Kidney tubule cell (primary cell): ENCODE measurements at places on chromosomes 2 and 18.

DNA sequence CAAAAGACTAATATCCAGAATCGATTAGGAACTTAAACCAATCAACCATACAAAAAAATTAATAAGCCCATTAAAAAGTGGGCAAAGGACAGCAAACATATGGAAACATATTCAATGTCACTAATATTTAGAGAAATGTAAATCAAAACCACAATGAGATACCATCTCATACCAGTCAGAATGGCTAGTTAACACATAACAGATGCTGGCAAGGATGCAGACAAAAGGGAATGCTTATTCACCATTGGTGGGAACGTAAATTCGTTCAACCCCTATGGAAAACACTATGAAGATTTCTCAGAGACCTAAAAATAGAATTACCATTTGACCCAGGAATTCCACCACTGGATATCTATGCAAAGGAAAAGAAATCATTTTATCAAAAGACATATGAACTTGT, 468.2 kb upstream of the ST6GAL2 start:
- DNase-seq = no peak

GRCh38 chr18:24584205-24584604, 123.8 kb downstream of the HRH4 start:
- DNase-seq = no peak

DNA sequence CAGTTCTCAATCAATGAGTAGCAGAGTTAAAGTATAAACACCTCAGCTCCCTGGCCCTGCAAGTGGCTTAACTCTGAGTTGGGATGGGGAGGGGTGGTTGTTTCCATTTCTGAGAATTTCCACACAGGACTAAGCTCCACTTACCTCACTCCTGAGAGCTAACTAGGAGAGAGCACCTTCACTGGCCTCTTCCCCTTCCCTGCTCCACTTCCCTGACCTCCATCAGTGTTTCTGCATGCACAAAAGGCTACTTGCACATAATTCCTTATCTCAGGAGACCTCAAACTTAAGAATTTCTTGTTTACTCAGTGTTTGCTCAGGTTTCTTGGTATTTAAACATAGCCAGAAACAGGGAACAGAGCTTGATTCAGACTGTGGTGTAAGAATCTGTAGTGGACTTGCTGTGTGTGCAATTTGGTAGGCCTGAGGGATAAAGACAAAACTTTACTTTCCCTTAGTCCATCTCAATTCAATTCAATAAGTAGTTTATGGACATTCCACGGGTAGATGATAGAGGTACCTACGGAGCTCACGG, 97.2 kb downstream of the PID1 start:
- no peak for DNase-seq

DNA sequence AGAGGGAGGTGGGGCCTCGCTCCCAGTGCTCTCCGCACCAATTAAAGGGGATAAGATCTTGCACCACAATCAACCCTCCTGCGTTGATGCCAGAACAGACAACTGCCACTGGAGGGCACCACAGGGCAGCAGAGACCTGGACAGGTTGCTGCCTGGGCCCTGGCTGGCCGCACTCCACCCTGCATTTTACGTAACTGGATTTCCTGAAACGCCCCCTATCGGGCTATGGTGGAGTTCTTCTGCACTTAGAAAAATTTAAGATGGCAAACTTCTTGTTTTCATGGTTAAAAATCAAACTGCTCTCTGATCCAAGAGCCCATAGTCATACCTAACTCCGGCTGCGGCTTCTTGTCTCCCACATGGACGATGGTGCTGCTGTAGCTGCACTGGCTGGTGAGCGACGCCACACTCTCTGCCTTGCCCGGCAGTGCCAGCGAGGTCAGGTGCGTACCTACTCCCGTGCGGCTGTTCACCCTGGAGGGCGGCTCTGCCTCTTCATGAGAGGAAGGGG, 16.8 kb upstream of the HES6 start:
- DNase-seq = peak; percentile 95

GRCh38 chr2:221439761-221440479, 132.2 kb downstream of the EPHA4 start:
- DNase-seq = no peak

- no peak for DNase-seq
Observed at GRCh38 chr2:173353556-173353955, 1.1 kb upstream of the CDCA7 start.

GRCh38 chr2:241540771-241541561, 17.6 kb upstream of the BOK start:
- DNase-seq = peak; percentile 57

- DNase-seq = peak; percentile 6
Observed at GRCh38 chr18:24704946-24705630, 244.7 kb downstream of the HRH4 start.

GRCh38 chr2:109381327-109381820, 232.4 kb downstream of the SEPTIN10 start:
- DNase-seq = no peak

GRCh38 chr2:215896921-215897320, 116.4 kb downstream of the MREG start:
- DNase-seq = no peak

GRCh38 chr2:151861174-151861573, 33.0 kb upstream of the ARL5A start:
- peak; percentile 53 for DNase-seq

DNA sequence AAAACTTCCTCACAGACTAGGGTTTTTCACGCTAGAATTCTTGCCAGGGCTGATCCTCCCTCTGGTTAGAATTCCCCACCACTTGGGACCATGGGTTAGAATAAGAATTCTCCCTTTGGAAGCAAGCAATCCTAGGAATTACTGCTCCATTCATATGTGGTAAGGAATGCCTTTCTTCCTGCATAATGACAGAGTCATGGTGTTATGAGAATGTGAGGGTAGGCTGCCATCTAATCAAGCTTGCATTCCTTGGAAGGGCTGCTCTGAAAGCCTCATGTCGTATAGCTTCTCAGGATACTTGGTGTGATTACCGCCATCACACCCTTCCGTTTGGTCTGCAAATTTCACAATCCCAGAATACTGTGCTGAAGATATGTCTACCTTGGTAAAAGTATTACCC, 1282.4 kb upstream of the PIK3C3 start:
- DNase-seq = no peak

DNA sequence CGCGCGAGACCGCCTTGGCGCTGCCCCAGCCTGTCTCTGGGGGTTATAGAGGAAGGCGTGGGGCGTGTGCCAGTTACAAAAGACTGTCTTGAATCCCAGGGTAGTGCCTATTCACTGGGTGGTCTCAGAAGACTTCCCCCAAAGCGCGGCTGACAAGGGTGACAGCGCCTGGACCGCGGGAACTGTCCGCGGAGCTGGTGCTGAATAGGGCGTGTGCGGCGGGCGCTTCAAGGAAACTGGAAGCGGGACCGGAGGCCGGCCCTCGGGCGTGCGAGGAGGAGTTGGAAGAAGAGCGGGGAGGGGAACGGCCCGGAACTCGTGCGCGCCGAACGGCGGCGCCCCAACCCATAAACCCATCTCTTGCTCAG, 2.3 kb downstream of the EGR4 start:
- DNase-seq = peak; percentile 50

DNA sequence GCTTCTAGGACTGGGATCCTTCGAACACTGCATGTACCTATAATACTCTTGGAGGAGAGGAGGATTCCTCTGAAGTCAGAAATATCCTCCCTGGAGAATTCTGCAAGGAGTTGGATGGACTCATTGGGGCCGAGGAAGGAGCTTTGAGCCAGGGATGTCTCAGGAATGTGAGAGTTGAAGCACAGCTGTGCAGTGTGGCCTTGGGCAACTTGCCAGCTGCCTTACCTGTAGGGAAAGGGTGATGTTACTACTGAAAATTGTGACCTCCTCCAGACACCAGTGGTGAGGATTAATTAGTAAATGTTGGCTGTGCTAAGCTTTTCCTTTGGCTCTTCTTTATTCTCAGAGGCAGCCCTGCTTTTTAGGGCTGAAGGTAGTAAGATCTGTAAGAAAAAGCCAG, 41.4 kb downstream of the FMNL2 start:
- DNase-seq = peak; percentile 85

- no peak for DNase-seq
Observed at GRCh38 chr18:59689756-59690155, 7.5 kb downstream of the CCBE1 start.

DNA sequence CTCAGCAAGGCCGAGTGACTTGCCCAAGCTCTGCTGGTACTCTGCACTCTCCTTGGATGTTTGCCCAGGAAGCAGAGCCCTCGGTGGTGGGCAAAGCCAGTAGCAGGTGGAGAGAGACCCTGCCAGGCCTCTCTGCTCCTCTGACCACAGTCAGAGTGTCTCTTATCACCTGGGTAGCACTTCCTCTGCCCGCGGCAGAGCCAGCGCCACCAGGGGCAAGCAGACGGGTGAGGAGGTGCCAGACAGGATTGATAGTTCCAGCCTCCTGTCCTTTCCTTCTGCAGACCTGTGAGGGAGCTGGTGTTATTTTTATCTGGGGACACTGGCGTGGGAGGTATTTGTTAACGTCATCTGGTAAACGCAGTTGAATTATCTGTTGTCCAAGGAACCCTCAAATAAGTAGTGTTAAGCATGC, 152.9 kb downstream of the SMAD7 start:
- DNase-seq = no peak

GRCh38 chr2:199757233-199757870, 93.6 kb downstream of the FTCDNL1 start:
- no peak for DNase-seq

DNA sequence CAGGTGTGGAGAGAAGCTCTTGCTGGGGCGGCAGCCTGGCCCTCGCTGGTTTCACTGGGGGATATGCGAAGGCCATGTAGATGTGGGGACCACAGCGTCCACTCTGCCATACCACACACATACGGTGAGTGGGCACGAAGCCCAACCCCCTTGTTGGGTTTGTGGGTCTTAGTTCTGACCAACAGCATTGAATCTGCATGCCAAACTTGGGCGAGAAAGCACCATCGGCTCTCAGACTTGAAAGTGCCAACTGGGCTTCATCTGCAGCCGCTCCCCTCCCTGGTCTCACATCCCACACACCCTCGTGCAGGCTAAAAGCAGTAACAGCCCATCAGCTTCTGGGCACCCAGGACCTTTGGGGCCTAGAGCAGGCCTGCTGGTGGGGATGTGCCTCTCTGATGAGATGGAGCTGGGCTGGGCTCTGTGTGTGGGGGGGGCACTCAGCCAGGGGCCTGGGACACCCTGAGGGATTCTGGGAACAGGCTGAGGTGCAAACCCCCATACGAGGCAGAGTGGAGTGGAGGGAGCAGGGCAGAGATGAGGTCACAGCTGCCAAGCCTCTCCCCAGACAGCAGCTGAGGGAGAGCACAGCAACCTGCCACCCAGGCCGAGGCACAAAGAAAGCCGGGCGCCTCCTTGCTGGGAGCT, 264.4 kb downstream of the TWIST2 start:
- DNase-seq = no peak

DNA sequence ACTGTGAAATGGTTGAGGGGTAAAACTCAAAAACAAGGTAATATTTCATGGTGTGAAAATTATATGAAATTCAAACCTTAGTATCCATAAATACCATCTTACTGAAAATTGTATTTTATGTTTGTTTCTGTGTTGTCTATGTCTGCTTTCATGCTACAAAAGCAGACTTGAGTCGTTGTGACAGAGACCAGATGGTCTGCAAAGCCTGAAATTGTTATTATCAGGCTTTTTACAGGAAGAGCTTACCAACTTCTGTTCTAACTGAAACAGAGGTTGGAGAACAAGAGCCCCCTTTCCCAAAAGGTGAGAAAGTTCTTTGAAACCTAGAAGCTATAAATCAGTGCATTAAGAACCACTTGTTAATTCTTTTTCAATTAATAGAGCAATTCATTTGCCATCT, 110.0 kb downstream of the COL4A4 start:
- no peak for DNase-seq

- no peak for DNase-seq
Observed at GRCh38 chr2:120552079-120552478, 183.6 kb upstream of the GLI2 start.

DNA sequence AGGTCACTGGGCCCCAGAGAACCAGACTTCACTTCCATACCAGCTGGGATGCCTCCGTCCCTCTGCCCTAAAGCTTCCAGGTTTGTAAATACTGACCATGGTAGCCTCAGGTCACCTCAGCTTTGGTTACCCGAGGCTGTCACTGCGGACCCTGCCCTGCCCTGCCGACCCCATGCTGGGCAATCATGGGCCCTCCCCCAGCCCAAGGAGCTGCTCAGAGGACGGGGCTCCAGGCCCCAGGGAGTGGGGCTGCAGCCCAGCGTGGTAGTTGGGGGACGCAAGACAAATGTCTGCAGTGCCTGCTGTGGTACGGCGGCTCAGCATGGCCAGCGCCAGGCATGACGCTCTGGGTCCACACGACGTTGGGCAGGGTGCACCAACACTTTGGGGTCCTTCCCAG, 25.3 kb downstream of the RAMP1 start:
- DNase-seq = no peak

DNA sequence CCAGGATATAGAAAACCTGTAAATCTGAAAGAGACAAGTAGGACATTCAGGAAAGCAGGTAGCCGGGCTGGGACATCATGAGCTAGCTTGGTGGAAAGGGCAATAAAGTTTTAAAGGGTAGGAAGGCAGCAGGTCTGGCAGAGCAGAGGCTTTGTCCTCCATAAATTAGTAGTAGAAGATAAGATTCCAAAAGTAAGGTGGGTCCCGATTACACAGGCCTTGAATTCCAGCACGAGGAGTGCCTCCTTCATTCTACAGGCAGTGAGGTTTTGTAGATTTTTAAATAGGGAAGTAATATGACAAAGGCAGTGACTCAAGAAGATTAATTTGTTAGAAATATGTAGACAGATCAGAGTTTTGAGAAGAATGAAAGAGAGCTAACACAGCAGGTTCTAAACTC, 160.7 kb downstream of the DTNB start:
- no peak for DNase-seq

DNA sequence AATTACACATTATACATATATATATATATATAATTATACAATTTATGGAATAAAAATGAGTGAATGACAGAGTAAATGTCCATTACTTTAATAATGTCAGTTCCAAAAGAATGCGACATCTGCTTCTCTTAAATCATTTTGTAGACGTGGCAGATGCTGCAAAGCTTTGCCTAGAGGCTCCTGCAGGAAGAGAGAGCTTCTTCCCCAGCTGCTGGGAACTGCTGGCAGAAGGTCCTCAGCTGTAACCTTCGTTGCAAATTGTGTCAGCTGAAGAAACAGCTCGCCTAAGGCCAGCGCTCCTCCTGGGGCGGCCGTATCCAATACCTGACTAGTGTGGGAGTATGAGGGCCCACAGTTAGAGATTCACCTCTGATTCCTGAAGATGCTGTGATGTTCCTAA, 9.6 kb upstream of the THNSL2 start:
- DNase-seq = no peak

GRCh38 chr2:8870441-8870840, 33.0 kb upstream of the KIDINS220 start:
- DNase-seq = no peak

DNA sequence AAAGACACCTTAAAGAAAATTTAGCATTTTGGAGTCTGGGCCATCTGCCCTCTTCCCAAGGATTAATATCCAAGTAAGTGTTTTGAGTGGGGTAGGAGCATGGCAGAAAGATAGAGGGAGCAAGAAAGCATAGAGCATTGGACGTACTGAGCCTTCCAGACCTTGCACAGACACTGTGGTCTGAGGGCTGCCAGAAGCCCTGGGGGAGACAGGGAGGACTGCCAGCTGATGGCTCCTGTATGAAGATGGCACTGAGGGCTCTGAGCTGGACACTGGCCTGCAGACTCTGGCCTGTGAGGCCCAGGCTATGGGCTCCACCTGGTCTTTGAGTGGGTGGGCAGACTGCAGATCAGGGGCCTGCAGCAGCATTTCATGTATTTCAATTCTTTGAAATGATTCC, 2.9 kb upstream of the PKDCC start:
- no peak for DNase-seq

- peak; percentile 12 for DNase-seq
Observed at GRCh38 chr2:45849491-45850283, 198.2 kb downstream of the PRKCE start.
